ENCODE measurements at places on chromosomes 11 and 22.

DNA sequence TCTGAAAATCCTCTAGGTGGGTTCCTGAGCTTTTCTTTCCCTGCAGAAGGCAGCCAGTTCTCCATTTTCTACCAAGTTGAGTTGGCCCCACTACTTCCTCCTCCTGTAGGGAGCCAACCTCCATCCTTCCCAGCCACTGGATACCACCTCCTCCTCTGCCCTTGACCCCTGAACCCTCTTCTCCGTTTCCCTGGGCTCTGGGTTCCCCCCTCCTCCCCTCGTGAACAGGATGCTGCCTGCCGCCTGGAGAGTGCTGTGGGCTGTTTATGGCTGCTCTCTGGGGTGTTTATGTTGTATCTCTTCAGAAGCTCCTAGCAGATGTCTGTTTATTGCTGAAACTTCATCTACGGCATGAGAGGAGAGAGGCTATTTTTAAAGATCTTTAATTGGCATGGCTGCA is 8.6 kb downstream of the MICAL2 start:
- DNase-seq = no peak

DNA sequence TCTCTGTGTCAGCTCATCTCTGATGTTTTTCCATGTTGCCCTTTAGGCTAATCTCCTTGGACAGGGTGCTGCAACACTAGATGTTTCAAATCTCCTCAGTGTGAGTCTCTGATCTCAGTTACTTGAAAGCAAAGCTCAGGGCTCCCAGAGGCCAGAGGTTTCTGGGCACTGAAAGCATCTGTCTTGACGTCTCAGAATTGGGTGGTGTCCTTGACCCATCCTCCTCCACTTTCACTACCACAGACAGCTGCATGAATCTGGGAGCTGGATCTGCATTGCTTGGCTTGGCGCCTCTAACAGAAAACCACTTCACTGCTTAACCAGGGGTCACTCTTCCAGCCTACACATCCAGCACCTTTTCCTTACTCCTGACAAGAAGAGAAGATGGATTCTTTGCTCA is 399.4 kb downstream of the NXPE2 start:
- DNase-seq = no peak

DNA sequence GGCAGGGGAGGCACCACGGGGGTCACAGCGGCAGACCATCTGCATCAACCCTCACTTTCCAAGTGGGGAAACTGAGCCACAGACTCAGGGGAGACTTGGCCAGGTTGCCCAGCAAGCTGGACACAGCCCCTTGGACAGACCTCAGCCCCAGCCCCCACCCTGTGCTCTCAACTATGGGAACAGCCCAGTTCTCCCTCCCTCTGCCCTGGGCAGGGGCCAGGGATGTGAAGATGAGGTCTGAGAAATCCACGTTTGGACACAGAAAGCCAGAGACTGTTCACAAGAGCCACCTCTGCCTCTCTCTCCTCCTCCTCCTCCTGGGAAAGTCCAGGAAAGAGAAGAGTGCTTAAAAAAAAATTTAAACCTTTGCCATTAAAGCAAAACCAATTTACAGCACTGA is 50.1 kb downstream of the ELFN2 start:
- DNase-seq = no peak

DNA sequence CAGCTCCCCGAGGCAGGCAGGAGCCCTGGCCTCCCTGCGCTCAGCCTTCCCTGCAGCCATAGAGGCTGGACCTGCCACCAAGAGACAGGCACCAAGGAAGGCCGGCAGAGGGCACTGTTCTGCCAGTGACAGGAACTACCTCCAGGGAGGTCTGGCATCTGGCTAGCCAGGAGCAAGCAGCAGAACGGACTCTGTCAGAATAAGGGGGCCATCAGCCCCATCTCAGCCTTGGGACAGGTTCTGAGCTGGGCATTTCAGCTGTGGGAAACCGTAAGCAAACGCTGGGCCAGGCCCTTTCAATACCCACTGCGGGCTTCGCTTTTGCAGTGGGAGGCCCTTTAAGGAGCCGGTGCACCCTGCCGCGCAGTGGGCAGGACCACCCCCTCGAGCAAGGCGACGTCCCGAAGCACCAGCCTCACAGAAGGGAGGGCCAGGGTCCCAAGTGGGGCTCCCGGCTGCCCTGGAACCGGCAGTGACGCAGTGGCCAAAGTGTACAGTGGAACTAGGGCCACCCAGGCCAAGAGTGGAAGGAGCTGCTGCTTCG is 18.2 kb downstream of the IFT27 start:
- peak; percentile 73 for DNase-seq

GRCh38 chr11:65503368-65503948 is 4.6 kb downstream of the MALAT1 start:
- DNase-seq = no peak

GRCh38 chr11:46238078-46238966 is 39.1 kb upstream of the CREB3L1 start:
- DNase-seq = peak; percentile 40

DNA sequence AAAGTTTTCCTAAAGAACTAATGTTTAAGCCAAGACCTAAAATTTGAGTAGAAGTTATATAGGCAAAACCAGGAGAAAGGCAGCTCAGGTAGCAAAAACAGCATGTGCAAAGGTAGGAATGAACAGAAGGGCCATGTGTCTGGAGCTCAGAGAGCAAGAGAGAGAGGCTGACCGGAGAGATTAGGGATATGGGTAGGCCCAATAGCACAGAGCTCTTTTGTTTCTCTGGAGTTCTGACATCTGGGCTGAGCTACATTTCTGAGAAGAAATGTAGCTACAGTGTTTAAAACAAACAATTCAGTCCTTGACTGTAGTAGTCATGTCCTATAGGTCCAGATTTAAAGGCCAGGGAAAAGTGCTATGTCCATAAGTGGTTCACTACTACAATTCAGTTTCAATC is 4.5 kb downstream of the C11orf97 start:
- no peak for DNase-seq
